ENCODE measurements at places on chromosomes 1 and 21.

GRCh38 chr1:96741335-96741734 is 19.8 kb downstream of the PTBP2 start:
- DNase-seq, result no peak

DNA sequence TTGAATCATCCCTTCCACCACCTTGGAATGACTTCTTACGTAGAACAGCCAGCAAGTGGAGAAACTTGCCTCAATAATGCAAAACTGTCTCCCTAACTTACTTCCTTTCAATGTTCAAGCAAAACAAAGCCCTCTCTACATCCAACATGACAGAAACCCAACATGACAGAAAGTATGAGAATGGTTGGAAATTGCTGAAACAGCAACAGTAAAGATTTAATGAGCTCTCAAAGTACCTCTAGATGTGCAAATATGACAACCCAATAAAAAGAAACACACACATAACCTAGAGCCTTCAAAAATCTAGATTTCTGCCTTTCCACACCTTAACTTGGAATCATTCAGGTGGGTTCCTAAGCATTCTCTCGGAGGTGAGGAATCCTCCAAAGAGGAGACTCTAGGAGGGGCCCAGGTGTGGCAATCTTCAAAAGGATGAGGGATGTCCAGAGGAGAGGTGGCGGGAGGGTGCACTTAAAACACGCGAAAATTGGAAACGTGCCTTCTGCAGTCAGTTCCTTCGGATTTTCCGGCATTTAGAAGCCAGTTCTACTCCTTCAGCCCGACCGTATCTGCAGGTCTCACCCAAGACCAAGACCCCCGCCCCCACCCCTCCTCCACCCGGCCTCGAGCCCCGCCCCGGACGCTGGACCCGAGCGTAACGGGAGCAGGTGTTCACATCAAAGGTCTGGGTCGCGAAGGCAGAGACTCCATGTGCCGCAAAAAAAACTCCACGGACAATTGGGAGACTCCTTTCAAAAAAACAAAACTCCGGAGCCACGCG is 996 bp upstream of the MGST3 start:
- DNase-seq, result no peak

- DNase-seq, result no peak
Observed at GRCh38 chr21:39178421-39178820, 4.8 kb downstream of the PSMG1 start.

DNA sequence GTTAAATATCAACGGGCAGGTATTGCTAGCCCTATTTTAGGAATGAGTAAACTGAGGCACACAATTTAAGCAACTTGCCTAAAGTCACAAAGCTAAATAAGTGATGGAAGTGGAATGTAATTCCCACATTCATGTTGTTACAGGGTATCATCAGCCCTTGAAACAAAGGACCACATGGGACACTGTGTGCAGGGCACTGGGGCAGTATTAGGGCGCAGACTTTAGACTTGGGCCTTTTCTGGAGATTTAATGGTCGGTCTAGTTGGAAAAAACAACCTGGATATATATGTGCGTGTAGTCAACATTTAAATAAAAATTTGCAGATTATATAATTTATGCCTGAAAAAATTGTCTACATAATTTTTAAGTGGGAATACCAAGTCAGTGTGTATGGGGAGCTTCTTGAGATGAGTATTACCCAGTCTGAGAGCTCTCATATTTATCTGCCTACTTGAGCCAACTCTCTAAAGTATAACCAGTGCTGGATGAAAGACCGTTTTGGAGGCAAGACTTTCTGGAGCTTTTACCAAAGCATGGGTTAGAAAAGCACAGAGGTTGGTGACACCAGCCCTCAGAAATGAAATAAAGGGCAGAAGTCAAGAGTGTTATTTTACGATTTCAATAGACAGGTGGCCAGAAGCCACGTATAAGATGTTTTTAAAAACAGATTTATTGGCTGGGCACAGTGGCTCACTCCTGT is 1.6 kb downstream of the KDM1A start:
- no peak for DNase-seq

DNA sequence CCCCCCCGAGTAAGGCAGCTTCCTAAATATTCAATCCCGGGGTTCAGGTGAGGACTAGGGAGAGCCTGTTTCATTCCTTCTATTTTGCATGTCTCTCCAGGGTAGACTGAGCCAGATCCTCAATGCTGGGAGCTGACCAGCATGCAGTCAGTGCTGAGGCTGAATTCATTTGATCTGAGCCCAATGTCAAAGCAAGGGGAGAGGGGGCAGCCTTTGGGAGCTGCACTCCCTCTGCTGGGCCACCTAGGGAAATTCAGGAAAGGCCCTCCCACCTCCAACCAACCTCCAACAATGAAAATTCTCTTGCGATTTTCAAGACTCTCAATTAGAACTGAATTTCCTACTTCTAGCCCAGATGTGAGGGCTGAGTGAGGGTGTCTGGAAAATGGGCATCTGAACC is 371.2 kb downstream of the NPHP4 start:
- no peak for DNase-seq

- DNase-seq, result no peak
Observed at GRCh38 chr1:154591206-154591605, 16.8 kb downstream of the ADAR start.

DNA sequence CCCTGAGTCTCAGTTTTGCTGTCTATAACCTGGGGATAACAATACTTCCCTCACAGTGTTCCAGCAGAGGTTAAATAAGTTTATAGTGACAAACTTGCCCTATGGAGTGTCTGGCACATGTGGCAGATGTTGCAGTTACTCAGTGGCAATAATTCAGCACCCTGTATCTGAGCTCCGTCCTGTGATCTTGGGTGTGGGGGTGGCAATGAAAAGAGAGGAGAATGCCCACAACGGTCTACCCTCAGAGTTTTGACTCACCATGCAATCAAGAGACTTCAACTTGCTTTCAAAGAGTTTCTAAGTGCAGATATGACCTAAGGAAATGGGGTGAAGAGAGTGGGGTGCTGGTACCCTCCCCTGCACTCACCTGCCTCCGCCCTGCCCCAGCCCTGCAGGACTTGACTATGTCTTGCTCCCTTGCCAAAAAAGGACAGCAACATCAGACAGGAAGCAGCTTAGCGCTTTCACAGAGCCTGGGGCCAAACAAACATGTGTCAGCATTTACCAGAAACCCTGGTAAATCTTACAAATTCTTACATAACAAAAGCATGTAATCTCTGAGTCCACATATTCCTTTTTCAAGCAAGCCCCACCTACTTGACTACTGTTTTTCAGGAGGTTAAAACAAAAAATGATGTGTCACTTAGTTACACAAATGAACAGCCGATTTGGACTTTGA is 185.1 kb upstream of the CAMK1G start:
- DNase-seq, result no peak

DNA sequence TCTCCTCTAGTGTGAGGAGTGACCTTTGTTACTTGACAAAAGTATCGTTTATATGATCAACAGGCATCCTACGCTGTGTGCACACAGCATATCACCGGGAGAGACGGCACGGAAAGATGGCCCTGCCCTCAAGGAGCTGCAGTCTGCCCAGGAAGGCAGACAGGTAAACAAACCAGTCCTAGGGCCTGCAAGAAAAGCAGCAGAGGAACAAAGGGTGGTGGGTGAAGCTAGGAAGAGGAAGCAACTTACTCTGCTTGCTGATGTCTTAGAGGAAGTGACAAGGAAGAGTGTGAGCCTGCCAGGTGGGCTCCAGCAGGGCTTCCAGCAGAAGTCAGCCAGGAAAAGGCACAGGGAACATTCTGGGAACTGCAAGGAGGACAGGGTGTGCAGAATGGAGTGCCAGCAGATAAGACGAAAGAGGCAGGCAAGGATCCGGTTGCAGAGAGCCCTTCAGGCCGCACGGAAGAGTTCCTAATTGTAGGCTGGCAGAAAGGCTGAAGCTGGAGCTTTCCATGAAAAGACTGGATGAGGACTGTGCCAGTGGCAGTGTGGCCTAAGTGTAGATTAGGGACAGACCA is 106.7 kb downstream of the SLC45A1 start:
- peak; percentile 60 for DNase-seq

DNA sequence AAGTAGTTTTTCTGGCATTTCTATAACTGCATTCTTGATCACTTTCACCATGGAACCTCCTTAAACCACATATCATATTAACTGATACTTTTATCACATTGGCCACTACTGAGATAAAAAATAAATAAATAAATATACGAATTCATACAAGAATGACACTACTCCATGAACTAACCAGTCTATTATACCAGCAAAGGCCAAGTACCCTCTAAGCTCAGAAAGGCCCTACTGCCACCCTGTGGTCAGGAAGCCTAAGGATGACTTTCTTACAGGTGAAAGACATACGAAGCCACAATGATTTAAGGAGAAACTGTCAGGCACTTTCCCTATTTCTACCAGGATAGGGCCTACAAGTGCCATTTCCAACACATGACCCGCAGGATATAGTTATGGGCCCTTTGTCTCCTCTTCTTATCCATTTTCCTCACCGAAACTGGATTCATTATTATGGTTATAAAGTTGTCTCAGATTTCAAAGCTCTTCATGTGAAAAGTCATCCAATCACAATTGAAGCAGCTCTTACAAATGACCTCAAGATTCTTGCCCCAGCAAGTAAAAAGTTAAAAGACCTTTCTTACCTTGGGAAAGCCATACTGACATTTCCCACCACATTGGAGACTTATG is 23.9 kb downstream of the DNAJC8 start:
- DNase-seq, result peak; percentile 49

DNA sequence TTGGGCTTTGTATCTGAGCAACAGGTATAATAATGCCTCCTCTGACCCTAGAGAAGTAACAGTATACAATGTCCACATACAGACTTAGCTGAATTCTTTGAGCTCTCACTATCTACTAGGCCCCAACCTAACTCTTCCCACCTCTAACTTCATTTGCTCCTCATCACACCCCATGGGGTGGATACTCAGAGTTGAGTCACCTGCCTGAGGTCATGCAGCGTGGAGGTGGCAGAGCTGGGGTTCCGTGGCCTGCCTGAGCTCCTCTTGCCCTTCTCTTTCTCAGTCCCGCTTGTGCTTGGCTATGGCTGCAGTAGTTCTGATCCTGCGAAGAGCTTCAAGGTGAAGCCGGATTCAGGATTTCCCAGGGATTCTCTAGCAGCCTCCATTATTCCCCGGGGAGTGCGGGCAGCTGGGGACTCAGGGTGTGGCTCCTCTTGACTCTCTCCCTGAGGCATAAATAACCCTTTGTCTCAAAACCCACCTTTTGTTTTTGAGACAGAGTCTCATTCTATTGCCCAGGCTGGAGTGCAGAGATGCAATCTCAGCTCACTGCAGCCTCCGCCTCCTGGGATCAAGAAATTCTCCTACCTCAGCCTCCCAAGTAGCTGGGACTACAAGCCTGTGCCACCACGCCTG is 29.9 kb upstream of the ACTL8 start:
- DNase-seq, result no peak

DNA sequence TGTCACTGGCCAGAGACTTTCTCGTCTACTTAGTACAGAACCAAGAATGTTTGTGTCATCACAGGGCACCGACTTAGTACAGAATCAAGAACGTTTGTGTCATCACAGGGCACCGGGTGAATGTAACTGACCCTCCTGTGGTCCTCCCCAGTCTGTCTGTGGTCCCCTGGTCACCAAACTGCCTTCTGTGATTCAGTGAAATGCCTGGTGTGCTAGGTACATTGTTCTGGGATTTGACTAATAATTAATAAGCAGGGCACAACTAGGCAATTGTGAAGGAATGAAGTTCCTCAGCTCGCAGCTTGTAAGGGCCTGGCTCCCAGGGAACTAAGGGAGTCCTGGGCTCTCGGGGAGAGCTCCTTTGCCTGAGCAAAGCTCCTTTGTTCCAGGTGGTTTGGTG is 7.2 kb downstream of the MECR start:
- no peak for DNase-seq

DNA sequence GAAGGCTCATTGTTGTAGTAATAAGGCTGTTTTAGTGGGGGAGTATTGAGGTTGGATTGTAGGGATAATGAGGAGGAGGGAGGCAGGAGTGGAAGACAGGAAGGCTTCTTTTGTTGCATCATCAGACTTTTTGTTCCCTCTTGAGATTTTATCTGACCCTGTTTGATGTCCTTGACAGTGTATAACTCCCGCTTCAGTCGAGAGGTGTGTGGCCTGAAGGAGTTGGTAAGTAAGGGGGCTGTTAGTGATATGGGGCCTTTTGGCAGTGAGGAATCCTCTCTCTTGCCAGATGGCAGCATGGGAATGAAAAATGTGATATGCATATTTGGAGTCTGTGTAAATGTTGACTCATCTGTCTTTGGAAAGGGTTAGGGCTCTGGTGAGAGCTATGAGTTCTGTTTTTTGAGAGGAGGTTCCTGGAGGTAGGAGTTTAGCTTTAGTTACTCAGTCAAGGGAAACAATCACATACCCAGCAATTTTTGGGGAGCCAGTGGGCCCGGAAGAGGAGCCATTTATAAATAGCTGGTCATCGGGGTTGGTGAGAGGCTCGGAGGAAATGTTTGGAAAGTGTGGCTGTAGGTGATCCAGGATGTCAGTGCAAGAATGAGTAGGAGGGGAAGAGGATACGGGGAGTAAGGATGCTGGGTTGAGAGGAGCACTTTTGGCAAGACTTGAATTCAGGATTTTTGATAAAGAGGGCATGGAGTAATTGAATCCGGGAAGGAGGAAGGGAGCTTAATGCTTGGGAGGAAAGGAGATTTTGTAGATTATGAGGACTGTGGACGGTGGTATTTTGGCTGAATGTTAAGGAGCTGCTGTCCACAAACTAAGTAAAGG is 136.7 kb upstream of the ETV3 start:
- no peak for DNase-seq

DNA sequence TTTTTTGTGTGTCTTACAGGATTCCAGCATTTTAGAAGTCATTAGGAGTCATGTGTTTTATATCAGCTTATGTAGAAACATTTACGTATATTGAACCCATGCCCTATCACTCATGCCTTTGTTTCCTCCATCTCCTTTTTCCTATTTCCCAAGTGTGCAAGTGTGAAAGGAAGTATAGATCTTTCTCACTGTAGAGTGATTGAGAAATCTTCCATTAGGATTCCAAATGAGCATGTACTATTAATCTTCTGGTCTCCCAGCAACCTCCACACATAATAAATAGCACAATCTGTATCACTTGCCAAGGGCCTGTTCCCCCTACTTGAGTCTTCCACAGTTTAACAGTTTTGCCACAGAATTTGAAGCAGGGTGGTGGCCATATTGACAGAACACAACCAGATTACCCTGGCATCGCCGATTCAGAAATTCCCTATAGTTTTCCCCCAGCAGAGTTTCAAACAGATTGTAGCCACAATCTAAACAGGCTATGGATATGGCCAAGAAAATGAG is 1052.8 kb downstream of the TTLL7 start:
- DNase-seq, result no peak

- DNase-seq, result no peak
Observed at GRCh38 chr1:22418933-22419382, 32.7 kb upstream of the ZBTB40 start.

DNA sequence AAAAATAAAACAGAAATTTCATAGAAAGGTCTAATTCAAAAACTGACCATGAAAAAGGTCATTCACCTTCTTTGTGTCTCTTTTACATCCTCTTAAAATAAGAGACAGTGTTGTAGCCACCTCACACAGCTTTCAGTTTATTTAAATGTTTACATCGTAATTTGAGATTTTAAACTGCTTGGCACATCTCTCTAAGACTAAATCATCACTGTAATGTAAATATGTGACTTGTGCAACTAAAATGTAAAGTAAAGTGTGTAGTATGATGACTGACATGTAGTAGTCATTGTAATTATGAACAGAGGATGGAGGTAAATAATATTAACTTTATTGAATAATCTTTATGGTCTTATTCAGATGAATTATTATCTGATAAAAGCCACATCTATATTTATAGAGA is 283.9 kb downstream of the KCNT2 start:
- DNase-seq, result no peak

- DNase-seq, result no peak
Observed at GRCh38 chr1:155531624-155532023, 31.0 kb downstream of the ASH1L start.
